Stimulated activated naive CD4-positive, alpha-beta T cell (primary cell): ENCODE measurements at places on chromosomes 7 and 10.

GRCh38 chr7:126185959-126186580 lies 1066.7 kb downstream of the GRM8 start:
- DNase-seq, result no peak

DNA sequence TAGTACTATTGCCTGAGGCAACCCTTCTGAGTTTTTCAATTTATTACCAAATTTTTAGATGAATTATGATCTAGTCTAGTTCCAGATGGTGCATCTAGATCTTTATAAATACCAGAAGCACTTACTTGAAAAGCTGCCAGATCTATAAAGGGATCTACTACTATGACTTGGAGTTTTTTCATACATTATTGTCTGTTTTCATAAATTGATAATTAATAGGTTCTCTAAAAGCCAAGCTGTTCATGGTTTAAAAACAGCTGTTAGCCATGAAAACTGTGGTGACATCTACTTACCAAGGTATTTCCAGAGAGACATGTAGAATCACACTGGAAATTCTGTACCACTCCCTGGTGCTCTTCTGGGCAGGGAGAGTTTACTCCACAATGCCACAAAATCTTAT lies 786.5 kb upstream of the C7orf33 start:
- DNase-seq, result no peak

- no peak for DNase-seq
These were observed 139.5 kb downstream of the FAM107B start for GRCh38 chr10:14635043-14635710.

GRCh38 chr7:47720141-47720906 lies 138.4 kb upstream of the TNS3 start:
- DNase-seq, result no peak

DNA sequence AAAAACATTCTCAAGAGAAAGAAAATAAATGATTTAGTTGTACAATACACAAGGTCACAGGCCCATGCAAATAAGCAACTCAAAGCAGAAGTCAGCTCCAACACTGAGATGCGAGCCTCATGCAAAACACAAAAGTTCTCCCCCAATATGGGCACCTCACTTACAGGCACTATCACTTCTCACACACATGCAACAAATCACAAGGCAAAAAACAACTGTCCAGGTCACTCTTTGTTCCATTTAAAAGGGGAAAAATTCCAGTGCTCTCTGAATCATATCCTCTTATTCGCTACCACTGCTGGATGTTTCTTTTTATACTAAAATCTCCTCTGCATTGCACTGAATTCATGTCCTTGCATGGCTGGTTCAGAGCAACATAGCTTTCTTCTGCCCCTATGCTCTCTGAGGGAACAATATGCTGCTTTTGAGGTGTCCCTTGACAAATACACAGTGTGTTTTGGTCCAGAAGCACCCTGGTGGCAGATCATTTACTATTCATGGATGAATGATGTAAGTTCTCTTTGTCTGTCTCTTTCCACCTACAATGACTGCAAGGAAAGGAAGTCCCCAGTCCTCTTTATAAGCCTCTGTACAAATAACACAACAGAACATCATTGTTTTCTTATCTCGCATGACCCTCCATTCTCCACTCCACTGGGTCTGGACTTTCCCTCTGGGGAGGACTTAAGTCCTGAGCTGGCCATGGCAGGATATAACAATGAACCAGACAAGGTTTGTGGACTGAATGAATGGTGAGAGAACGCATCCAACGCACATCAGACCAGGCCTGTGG lies 85.4 kb upstream of the GSDME start:
- DNase-seq, result no peak

DNA sequence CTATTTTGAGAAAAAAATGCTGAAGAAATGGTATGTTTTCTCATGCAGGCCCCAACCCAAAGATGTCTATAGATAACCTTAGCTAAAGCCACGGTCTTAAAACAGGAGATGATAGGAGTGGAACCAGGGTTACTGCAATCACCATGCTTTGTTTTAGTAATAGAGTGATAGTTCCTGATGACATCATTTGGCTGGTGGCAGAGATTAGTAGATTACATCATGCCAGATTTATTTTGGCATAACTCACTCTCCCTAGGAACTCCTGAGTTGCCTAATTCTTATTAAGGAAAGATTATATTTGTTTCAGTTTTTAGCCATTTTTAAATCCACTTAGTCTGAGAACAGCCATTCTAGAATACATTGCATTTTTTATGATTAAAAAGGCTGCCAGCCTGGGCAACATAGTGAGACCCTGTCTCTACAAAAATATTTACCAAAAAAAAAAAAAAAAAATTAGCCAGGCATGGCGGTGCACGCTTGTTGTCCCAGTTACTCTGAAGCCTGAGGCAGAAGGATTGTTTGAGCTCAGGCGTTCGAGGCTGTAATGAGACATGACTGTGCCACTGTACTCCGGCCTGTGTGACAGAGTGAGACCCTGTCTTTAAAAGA lies 17.8 kb downstream of the ENO4 start:
- DNase-seq, result no peak

DNA sequence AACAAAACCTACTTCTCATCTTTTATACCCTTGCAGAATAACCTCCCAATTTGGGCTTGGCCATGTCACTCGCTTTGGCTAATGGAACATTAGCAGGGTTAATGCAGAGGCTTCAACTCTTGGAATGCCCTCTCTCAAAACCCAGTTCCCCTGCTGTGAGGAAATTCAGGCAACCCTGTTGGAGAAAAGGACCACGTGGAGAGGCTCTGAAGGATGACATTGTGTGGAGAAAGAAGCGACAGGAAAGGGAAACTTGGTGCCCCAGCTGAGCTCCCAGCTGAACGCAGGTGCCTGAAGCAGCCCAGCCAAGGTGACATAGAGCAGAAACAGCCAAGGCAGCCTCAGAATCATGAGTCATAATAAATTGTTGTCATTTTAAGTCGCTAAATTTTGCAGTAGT lies 214.2 kb upstream of the GHITM start:
- no peak for DNase-seq

GRCh38 chr7:9181356-9181755 lies 747.9 kb downstream of the NXPH1 start:
- no peak for DNase-seq

DNA sequence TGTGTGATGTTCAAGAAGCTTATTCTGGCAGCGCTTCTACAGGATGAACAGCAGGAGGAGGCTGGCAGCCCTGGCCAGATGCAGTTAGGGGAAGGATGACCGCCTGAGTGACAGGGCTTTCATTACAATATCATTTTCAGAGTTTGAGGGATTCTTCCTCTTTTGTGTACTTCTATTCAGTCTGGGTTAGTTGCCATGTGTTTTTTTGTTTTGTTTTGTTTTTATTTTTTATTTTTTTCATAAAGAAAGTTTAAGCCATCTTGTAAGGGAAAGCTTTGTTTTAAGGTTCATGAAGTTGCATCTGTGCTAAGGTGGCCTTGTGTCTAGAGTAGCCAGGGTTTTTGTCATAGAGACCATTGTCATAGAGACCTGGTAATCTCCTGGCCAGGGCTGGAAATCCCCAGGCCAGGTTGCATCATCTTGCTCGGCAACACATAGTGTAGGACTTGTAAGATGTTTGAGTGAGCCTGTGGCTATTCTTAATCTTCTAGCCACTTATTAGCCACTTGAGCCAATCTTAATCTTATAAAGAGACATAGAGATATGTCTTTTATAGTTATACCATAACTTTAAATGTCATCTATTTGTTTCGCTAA lies 230.5 kb upstream of the TMEM229A start:
- no peak for DNase-seq

GRCh38 chr10:103105462-103105861 lies 87.6 kb downstream of the NT5C2 start:
- DNase-seq, result no peak

GRCh38 chr7:16106300-16106699 lies 315.0 kb downstream of the CRPPA start:
- no peak for DNase-seq

DNA sequence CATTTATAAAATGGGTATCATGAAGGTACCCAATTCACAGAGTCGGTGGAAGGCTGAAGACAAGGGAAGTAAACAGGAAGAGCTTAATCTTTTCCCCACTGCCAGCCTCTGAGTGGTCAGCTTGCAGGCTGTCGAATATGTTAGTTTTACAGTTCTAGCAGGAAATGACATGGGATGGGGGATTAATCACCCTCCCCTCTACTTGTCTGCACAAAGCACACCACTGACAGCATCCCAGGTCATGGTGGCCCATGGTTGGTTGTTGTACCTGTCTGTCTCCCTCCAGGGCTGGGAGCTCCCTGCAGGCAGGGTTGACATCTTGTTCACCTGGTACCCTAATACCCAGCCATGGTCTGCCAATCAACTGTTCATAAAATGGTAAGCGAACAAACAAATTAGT lies 55.6 kb downstream of the GRB10 start:
- DNase-seq, result no peak

DNA sequence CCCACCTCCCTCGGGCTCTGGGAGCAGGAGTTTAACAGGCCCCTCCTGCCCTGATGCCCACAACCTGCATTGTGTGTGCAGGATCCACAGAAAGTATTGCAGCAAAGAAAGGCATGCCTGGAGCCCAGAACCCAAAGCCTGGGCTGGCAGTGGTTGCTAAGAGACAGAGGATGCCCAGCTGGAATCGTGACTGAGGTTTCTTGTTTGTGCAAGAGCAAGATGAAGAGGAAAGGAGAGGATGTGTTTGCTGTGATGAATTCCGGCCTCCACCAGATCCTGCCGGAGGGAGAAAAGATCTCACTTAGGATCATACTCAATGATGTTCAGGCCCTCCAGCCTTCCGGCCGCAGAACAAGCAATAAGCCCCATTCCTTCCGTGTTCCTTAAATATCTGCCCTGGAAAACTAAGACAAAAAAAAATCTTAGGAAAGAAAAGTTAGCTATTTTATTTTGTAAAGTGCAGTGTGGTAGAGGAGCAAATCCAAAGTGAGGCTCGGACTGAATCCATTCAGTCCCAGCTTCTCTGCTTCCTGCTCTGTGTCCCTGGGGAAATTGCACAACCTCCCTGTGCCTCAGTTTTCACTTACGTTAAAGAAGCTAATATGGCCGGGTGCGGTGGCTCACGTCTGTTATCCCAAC lies 57.1 kb downstream of the SLIT1 start:
- DNase-seq, result no peak

DNA sequence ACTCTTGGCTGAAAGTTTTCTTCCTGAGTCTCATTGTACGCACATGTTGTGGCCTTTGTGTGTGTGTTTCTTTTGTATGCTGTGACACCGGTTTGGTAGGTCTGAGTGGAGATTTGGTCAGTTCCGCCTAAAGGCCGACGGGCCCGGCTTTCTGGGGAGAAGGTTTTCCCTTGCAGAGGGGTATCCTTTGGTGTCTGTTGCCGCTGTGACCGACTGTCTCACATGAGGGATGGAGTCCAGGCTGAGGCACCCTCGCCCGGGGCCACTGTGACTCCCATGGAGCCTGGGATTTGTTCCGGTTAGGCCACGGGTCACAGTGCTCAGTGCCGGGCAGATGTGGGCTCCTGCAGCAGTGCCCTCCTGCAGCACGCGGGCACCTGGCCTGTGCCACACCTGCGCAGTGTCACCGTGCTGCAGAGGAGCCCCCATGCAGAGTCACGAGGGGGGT lies 19.4 kb downstream of the INPP5A start:
- DNase-seq, result no peak

- no peak for DNase-seq
These were observed 975.8 kb upstream of the LRRTM3 start for GRCh38 chr10:65950075-65950474.

- DNase-seq, result peak; percentile 38
These were observed 4.4 kb downstream of the BAG3 start for GRCh38 chr10:119655566-119656001.

DNA sequence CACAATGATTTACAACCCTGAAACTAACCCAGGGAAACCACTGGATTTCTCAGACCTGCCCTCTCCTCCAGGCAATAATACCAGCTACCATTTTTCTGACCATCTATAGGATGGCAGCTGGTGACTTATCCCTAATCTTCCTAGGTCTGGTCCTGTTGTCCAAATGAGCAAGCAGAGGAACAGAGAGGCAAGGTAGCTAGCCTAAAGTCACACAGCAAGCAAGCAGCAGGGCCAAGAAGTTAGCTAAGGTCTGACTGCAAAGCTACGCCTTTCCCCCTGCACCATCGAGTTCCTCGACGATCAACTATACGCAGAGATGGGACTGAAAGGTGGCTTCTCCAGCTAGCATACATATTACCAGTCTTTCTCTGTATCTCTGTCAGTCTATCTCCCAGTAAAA lies 25.3 kb downstream of the ATXN7L1 start:
- DNase-seq, result no peak
